ENCODE measurements at places on chromosomes 13 and 19.

DNA sequence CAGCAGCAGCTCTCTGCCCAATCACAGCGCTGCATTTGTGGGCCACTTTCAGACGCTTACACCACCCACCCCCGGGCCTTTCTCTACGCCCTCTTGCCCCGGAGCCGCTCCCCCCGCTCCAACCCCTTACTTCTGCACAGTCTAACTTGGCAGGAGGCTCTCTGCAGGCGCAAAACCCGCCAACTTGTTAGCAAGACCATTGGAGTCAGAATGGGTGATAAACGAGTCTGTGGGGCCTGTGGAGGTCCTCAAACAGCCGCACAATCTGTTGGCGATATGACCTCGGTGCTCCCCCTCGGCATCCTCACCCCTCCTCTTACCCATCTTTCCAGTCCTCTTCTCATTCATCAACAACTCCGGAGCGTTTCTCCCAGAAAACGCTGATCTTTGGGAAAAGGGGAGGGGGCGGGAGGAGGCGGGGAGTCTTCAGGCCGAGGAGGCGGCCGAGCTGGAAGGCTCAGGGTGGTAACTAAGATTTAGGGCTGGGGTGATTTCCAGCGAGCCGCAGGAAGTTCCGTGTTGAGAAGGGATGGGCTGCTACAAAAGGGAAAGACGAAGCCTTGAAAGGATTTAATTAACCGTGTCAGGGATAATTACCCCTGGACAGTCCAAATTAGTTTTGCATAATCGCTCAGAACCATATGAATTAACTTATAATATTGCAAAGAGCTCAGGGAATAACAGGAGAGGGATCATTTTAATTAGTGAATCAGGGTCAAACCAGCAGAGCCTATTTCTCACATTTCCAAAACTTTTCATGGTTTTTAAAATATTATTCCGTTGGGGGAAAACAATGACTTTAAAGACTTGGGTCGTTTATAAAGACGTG is 4.1 kb downstream of the SOX21 start:
- DNase-seq, result peak; percentile 50

- peak; percentile 73 for DNase-seq
Observed at GRCh38 chr13:112732679-112733078, 42.8 kb downstream of the ATP11A start.

DNA sequence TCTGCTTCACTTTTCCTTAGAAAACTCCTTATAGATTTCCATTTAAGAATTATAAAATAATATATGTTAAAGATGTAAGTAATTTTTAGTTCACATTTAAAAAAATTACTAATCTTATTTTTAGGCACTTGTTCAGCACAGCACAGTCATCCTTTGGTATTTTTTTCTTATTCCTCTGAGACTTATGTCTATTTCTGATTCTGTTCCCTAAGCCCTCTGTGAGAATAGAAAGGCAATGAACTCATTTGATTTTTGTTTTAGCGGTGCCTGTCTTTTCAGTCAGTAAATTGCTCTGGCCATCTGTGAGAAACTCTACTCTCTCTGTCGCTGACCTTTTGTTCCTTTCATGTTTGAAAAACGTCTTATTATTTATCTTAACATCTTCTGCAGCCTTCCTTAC is 168.1 kb downstream of the PCDH17 start:
- DNase-seq, result no peak

DNA sequence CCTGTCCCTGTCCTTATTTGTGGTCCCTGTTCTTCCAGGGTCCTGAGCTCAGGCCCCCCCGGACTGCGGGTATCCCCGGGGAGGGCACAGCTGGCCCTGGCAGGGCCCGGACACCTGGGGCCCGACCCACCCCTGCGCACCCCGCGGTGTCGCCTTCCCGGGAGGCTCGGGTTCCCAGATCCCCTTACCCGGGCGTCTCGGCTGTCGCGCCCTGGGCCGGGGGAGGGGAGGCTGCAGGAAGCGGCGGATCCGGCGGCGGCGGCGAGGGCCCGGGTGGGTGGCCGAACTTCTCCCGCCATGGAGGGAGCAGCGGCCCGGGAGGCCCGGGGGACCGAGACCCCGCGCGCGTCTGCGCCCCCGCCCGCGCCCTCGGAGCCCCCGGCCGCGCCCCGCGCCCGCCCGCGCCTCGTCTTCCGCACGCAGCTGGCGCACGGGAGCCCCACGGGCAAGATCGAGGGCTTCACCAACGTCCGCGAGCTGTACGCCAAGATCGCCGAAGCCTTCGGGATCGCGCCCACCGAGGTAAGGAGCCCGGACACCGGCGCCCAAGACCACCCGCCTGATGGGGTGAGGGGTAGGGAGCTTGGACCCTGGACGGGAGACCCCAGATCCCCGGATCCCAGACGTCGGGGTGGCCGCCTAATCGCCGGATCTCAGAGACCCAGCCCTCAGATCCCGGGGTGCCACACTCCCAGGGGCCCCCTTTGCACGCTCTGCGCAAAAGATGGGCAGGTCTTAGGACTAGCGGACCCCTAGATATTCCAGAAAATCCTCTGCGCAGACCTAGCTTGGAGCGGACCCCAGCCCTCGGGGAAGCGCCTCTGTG is at the start of gene GIPC3:
Gene GIPC3 (plus strand): TSS at position 178 of the 826 bp plus-strand sequence. CDS start 120 bp downstream, at position 298.
- no peak for DNase-seq

DNA sequence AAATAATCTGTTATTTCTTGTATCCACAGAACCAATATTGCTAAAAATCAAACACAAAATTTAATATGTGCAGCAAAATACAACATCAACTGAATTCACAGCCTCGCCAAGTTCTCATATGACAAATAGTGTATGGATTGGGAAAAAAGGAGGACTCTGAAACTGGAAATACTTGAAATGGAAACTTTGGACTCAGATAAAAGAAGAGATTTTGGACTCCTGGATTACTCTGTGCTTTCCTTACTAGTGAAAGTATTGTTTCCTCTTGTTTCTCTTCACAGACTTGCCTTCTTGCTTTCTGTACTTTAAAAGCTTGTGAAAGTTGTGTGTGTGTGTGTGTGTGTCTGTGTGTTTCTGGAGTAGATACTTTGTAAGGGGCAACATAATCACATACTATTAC is 1596.3 kb downstream of the PCDH9 start:
- no peak for DNase-seq

DNA sequence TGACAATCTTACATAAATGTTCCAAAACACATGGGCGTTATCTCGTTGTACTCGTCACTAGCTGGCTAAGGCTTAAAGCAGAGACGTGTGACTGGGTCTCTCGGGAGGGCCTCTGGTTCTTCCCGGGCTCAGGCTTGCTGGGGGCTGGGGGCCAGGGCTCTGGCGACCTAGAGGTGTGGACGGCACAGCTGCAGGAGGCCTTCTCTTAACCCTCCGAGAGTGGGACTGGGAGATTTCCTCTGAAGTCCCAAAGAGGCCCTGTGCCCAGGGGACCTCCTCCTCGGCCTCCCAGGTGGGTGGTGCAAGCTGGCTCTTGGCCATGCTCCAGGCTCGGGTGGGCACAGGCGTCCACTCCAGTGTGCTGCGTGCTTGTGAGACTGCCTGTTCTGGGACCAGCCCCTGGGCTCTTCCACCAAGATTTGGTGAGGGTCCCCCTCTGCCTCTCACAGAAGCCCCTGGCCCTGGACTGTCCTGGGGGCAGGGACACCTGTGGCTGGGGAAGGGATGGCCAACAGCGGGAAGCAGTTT is 2.2 kb downstream of the CAPS start:
- no peak for DNase-seq

GRCh38 chr13:94825507-94825906 is 113.2 kb upstream of the SOX21 start:
- DNase-seq, result peak; percentile 73

- no peak for DNase-seq
Observed at GRCh38 chr19:40619333-40620160, 18.4 kb downstream of the LTBP4 start.

DNA sequence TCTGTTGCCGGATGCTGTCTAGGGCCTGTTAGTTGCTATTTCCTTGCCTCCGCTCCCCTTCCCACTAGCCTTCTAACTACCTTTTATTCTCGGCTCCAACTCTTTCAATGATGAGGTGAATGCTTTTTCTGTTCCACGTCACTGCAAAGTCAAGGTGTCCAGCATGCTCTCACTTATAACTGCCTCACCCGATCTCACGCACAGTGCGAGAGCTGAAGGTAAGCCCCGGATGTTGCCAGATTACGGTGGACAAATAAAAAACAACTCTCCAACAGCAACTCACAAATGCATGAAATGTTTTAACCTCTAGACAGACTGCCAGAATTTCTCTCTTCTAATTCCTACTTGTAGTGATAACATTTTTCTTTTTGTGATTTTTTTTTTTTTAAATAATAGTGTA is 169.9 kb downstream of the STK24 start:
- no peak for DNase-seq

- DNase-seq, result no peak
Observed at GRCh38 chr13:95231393-95231792, 69.9 kb downstream of the ABCC4 start.

DNA sequence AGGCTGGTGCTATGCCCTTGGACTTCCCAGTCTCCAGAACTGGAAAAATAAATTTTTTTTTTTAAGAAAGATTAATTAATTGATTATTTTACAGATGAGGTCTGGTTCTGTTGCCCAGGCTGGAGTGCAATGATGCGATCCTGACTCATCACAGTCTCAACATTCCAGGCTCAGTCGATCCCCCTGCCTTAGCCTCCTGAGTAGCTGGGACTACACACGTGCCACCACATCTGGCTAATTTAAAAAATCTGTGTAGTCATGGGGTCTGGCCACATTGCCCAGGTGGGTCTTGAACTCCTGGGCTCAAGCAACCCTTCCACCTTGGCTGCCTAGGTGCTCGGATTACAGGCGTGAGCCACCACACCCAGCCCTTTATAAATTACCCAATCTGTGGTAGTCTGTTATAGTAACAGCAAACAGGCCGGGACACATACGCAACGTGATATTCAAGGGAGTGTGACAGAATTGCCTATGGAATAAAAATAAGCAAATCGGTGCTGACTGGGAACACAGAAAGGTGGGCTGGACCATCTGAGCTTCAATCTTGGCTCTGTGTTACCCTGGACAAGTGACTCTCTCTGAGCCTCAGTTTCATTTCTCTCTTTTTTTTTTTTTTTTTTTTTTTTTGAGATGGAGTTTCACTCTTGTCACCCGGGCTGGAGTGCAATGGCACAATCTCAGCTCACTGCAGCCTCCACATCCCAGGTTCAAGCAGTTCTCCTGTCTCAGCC is 42.8 kb downstream of the PIN1 start:
- DNase-seq, result no peak

- no peak for DNase-seq
Observed at GRCh38 chr13:33184112-33184490, 101.5 kb downstream of the STARD13 start.

DNA sequence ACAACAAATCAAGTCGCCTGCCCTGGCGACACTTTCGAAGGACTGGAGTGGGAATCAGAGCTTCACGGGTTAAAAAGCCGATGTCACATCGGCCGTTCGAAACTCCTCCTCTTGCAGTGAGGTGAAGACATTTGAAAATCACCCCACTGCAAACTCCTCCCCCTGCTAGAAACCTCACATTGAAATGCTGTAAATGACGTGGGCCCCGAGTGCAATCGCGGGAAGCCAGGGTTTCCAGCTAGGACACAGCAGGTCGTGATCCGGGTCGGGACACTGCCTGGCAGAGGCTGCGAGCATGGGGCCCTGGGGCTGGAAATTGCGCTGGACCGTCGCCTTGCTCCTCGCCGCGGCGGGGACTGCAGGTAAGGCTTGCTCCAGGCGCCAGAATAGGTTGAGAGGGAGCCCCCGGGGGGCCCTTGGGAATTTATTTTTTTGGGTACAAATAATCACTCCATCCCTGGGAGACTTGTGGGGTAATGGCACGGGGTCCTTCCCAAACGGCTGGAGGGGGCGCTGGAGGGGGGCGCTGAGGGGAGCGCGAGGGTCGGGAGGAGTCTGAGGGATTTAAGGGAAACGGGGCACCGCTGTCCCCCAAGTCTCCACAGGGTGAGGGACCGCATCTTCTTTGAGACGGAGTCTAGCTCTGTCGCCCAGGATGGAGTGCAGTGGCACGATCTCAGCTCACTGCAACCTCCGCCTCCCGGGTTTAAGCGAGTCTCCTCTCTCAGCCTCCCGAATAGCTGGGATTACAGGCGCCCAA is at the start of gene LDLR:
Gene LDLR (plus strand): TSS at position 210 of the 760 bp plus-strand sequence. CDS start 86 bp downstream, at position 296.
- peak; percentile 79 for DNase-seq

DNA sequence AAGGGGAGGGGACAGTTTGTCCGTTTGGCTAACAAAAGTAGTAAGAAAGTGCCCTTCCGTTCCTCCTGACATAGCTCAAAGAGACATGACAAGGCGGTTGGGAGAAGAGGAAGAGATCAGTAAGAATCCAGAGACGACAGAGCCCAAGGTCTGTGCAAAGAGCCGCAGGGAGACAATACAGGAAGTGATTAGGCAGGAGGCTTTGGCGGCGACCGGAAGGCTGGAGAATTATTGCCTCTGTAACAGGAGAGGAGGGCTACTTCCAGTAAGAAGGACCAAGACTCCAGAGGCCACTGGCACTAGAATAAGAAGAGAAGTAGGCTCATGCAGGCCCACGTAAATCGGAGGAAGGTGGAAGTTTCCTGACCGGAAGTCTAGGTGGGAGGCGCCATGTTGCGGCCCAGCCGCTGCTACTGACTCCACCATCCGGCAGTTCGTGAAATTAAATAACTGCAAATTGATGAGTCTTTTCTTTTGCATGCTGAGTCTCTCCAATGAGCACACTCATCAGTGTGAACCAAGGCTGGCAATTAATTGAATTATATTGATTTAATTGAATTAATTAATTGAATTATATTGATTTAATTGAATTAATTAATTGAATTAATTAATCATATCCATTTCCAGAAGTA is 9.9 kb downstream of the RFX2 start:
- DNase-seq, result no peak

DNA sequence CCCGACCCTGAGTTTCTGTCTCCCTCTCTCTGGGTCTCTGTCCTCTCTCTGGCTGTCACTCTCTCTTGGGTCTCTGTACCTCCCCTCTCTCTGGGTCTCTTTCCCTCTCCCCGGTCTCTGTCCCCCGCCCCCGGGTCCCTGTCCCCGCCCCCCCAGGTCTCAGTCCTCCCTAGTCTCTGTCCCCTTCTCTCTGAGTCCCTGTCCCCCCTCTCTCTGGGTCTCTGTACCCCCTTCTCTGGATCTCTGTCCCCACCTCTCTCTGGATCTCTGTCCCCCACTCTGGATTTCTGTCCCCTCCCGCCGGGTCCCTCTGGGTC is 2.3 kb upstream of the FTL start:
- no peak for DNase-seq

DNA sequence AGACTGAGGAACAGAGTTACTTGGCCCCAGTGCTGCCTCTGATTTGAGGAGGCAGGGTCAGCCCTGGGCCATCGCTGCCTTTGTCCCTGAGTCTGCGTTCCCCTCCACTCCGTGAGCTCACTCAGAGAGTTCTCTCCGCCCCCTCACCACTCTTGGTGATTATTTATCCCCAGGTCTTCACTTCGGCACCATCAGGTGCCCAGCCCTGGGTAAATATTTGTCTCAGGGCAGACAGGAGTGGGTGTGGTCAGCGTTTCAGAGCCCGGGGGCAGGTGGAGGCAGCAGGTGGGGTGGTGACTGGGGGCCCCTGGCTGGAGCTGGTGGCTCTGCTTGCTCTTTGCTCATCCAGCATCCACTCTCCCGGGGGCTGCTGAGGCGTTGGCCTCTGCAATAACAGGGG is 20.6 kb downstream of the PPP1R37 start:
- DNase-seq, result peak; percentile 95

- DNase-seq, result no peak
Observed at GRCh38 chr13:98014766-98015165, 61.3 kb downstream of the IPO5 start.

All from COR-L47 (cell line).